Activated CD4-positive, alpha-beta T cell treated with anti-CD3 and anti-CD28 coated beads, Interleukin-2, amount 50 U/mL, for 24 hours (primary cell): ENCODE measurements at places on chromosomes 12 and 14.

GRCh38 chr14:100588671-100589070, 1.5 kb upstream of the BEGAIN start:
- DNase-seq = no peak

DNA sequence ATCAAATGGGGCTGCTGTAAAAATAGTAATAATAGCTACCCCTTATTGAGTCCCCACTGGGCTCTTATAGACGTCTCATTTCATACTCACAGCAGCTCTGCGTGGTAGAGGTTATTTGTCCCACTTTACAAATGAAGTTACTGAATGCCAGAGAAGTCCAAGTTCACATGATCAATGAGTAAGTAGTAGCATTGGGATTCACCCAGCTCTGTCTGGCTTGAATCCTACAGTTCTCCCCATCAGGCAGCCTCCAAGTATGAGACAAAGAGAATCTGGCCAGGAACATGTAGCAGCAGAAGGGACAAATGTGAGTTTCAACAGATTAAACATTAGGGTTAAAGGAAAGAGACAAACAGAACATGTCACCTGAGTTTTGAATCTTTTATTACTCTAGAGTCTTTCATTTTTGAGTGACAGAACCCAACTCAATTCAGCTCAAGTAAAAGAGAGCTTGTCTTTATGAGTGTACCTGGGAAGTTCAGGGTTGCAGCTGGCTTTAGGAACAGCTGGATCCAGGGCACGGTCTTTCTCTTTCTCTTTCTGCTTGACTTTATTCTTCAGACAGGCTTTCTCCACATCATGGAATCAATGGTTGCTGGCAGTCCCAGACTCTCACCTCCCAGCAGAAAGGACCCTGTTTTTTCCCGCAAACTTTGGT, 64.1 kb upstream of the JDP2 start:
- no peak for DNase-seq

DNA sequence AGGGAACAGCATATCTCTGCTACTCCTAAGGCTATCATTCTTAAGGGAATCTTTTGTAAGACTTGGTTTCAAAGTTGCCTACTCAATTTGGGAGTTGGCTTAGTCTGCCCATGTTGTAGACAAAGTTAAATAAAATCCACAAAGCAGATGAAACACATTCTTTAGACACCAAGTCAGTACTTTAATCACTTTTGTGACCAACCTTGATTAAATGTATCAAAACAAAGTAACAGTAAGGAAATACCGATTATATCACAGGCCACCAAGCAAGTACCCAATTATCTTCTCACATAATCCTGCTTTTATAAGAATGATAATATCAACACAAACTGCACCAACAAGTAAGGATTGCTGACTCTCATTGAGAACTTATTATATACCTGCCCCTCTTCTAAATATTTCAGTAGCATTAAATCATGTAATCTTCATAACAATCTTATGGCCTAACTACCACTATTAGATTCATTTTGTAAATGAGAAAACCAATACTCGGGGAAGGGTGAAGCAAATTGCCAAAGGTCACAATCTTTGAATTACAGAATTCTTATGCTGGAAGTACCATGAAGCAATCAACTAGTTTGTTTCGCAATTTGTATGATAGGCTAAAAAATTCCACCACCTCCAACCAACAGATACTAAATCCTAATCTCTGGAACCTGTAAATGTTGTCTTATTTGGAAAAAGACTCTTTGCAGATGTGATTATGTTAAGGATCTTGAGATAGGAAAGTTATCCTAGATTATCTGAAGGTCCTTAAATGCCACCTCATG, 12.6 kb upstream of the DIO2 start:
- no peak for DNase-seq

DNA sequence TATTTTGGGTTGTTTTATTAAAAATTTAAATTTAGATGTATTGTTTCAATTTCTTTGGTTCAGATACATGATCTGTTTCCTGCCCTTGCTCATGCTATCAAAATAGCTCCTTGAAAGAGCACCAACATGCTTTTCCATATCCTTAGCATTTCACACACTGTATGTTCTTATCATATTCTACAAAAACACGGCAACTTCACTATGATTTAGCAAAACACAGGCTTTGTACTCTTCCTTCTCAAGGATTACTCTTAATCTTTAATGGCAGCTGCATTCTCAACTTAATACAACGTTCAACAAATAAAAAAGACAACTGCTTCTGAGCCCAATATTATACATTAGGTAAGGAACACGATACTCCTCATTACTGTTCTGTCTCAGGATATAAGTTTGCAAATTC, 2.9 kb upstream of the GLRX5 start:
- no peak for DNase-seq

DNA sequence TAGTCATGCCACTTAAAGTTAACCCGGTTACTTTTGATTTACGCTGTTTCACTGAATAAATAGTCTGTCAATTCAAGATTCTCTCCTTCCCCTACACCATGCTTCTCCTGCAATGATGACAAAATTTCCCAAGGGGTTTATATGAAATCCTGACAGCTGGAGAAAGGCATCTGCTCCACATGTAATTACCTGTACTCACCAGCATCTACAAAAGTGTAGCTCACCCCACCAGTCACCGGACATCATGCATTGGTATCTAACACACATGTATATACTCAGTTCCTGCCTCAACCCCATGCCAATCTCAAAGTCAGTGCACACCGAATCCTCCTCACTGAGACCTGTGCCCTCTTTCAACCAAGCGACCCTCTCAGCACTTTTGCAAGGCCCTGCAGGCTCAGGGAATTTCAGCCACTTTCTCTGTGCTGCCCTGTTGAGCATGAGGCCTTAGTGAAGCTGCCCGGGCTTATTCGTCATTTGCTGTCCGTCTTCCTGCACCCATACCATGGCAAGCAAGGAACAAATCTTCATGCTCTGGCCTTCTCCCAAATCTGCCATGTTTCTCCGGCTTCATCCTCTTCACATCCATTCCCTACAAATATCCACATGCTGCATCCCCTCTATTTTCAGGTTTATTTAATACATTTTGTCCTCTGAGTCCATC, 131.6 kb downstream of the SEC23A start:
- no peak for DNase-seq

DNA sequence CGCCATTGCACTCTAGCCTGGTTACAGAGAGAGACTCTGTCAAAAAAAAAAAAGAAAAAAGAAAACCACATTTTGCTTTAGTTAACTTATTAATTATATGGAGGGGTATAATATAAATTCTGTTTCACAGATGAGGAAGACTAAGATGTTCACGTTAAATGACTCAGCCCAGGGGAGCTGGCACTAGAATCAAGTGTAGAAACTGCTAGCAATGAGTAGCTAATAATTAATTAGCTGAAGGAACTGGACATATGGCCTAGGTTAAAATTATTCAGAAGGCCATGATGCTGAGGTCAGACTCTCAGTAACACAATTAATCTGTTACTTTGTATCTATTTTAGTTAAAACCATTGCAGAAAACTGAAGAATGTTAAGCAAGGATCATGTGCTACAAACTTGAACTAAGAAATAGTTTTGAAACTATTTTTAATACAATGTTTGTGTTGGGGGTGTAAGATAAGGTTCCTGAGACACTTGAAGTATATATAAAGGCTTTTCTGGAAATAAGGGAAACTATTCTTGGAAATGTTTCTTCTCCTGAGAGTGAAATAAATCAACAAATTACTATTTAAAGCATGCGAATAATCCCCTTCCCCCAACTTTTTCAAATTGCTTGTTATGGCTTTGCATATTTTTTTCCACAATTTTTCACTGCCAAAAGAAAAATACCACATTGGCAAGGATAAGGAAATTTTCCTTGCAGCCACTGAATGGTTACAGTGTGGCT, 589.3 kb downstream of the SOX5 start:
- DNase-seq = no peak

- DNase-seq = no peak
Measured at GRCh38 chr12:48937170-48937569, 11.9 kb upstream of the FKBP11 start.

DNA sequence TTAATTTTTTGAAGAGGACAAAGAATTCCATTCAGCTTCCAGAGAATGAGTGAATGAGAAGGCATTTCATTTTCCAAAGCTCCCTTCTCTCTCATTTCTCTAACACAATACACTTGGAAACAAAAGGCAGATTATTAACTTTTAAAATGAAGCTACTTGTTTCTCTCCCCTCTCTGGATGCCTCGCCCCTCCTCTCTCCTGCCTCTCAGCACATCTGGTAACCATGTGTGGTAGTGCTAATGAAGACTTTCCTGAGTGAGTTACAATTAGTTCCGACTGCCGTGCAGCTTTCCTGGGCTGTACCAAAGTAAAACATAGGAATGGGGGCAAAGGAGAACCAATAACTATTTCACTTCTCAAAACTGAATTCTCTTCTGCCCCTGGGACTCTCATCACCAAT, 84.7 kb upstream of the SOX5 start:
- no peak for DNase-seq

DNA sequence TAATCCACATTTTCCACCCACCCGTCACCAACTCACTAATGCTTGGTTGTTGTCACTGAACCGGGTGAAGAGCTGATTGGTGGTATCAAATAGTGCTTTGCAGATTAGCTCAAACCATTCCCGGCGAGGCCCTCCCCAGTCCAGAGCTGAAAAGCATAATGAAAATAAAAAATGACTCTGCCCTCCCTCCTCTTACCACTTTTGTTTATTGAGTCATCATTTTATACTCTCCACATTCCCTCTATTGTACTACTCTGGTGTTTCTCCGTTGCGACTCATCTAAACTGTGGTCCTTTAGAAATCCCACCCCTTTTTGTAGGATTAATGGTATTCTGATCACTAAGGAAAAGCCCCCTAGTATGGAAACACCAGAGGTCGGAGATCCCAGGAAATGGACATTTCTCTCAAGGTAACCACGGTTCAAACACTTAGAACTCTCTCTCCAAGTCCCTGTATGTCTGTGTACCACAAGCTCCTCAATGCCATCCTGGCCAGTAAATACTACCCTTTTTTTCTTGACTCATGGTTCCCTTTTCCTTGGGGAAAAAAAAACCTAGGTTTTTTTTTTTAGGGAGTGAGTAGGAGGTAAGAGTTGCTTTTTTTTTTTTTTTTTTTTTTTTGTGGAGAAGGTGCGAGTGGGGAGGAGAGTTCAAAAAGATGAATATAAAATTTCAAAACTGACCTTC, 42.0 kb downstream of the AREL1 start:
- no peak for DNase-seq

DNA sequence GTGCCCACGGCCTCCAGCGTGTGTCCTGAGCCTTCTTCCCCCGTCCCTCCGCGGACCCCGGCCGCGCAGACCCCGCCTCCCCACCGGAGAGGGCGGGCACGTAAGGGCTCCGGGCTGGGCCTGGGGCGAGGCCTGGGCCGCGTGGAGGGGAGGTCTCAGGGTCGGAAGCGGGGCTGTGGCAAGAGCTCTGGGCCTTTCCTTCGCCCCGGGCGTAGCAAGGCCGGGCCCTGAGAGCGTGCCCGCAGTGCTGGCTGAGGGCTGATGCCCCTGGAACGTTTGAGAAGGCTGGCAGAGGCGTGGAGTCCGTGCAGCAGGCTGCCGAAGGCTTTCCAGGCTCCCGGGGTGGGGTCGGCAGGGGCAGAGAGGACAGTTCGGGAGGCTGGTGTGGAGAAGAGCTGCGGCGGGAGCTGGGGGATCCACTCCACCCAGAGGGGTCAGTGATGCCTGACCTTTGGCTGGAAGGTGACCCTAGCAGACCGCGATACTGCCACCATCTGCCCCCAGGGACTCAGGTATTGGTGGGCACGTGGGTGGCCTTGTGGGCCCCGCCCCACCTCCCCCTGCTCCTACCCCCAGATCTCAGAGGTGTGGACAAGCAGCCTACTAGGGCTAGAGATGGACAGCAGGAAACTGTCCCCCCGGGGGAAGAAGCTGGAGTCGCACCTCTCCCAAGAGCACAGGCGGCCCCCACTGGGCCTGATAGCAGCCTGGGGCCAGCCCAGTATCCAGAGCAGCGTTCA, 558 bp downstream of the TEX22 start:
- DNase-seq = no peak

- no peak for DNase-seq
Measured at GRCh38 chr14:71952381-71953363, 20.4 kb downstream of the RGS6 start.

DNA sequence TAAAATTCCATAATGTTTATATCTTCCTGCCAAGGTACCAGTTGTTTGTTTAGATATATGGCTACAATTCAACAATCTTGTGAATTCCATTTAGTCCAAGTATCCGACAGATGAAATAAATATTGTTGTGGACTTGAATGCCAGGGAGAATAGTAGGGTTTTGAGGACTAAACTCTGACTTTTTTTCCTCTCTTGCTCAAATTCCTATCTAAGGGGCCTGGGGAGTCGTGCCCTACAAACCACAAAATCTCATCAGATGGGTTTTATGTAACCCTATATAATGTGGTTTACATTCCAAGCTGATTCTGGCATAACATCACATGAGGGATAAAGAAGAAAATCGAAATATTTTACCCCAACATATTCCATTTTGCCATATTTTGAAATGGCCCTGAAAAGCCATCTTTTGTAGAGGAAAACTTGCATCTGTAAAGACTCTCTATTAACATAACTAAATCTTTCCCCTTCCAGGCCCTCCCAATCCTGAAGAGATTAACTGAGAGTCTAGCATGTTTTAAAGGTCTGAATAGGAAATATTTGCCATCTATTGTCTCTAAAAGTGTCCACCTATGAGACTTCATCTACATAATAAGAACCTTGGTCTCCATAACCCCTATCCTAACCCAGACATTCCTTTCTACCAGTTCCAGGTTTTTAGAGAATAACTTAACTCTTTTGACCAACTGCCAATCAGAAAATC, 184.7 kb upstream of the KITLG start:
- DNase-seq = no peak

DNA sequence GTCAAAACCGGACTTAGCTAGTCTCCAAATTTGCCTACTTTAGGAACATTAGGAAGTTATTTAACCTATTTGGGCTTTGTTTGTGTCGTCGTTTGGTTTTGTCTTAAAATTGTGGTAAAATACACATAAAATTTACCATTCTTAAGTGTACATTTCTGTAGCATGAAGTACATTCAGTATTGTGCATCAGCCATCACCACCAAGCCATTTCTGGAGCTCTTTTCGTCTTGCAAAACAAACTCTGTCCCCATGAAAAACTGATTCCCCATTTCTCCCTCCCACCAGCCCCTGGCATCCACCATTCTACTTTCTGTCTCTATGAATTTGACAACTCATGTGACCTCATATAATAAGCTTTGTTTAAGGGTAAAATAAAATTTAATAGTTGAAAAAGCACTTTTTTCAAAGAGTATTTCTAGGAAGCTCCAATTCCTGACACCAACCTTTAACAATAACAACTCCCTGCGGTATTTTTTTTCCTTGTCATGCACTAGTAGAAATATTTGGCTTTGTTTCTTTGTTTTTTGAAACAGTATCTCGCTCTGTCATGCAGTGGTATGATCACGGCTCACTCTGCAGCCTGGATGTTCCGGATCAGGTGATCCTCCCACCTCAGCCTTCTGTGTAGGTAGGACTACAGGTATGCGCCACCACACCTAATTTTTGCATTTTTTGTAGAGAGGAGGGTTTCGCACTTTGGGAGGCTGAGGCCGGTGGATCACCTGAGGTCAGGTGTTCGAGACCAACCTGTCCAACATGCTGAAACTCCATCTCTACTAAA, 3.6 kb upstream of the UBC start:
- no peak for DNase-seq

DNA sequence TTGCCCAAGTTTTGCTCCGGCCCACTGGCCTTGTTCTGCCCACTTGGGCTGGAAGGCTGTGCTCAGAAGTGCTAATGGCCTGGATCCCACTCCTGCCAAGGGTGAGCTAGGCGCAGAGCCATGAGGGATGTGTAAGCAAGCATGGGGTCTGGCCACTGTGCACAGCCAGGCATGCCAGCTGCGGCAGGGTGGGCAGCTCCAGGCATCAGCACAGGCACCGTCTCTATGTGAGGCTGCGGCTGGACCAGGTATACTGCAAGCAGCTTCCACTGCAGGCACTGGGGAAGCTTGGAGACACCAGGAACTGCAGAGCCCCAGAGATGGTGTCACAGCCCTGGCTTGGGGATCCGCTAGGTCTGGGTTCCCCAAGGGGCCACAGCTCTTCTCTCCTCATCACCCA, 264.9 kb downstream of the LRIG3 start:
- no peak for DNase-seq
